ENCODE measurements at places on chromosomes 7 and 10.

- DNase-seq: no peak
Observed at GRCh38 chr7:116271963-116272886, 61.9 kb downstream of the TES start.

- no peak for DNase-seq
Observed at GRCh38 chr7:31475368-31475767, 38.5 kb upstream of the ITPRID1 start.

DNA sequence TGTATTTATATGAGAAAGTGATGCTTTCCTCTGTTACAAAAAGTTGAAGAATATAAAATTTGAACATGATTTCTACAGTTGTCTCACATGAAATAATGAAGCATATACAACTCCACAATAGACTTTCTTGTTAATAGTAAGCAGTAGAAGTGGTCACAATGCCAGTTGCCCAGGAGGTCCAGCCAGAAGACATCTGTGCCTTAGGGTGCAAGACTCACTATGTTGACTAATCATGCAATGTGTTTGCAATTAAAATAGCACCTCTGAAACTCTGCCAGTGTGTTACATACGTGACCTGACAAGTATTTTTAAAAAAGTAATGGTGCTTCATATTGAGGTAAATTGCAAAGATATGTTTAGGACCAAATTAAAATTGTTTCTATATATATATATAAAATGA is 547.2 kb downstream of the ETV1 start:
- DNase-seq: no peak

- DNase-seq: no peak
Observed at GRCh38 chr7:73941836-73942551, 81.0 kb downstream of the TMEM270 start.

- no peak for DNase-seq
Observed at GRCh38 chr10:98577578-98577977, 130.8 kb upstream of the HPS1 start.

DNA sequence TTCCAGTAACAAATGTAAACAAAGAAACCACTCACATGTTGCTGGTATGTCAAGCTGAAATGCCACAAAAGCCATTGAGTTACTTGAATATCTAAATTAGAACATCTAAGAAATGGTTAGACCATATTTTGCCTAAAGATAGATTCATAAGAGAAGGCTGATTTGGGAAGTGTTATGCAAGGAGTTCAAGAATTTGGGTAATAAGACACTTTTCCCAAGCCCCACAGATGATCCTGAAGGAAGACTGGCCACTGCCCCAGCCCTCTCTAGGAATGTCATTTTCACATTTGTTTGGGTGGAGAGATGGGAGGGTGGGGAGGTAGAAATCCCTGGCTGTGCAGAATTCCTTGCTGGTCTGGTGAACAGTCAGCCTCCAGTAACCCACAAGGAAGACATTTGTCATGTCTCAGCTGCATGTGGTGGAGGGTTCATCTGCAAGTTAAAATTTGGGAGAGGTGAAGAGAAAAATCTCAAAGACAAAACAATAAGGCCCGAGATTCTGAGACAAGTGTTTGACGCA is 427.2 kb upstream of the KLF6 start:
- no peak for DNase-seq

GRCh38 chr10:75146780-75147179 is 35.3 kb downstream of the SAMD8 start:
- DNase-seq: no peak

GRCh38 chr7:92108821-92109220 is 25.5 kb downstream of the CYP51A1 start:
- no peak for DNase-seq

DNA sequence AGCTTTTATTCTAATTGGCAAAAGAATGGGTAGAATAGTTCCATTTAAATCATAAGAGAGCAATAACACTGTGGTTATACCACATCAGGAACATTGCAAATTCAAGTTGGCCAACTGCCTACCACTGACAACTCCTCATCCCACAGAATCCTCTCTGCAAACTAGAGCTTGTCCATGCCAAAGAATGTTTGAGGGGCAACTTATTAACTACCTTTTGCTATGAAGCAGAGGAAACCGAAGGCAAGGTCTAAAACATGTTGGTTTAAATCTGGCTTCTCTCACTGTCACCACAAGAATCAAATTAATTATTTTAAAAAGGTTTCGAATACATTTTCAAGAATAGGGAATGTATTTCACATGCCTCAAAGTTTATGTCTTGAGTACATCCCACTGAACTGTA is 36.0 kb downstream of the RHOBTB1 start:
- DNase-seq: no peak

GRCh38 chr10:100186253-100187212 is 704 bp upstream of the ERLIN1 start:
- peak; percentile 51 for DNase-seq

- DNase-seq: no peak
Observed at GRCh38 chr10:109987452-109988211, 20.2 kb upstream of the ADD3 start.

DNA sequence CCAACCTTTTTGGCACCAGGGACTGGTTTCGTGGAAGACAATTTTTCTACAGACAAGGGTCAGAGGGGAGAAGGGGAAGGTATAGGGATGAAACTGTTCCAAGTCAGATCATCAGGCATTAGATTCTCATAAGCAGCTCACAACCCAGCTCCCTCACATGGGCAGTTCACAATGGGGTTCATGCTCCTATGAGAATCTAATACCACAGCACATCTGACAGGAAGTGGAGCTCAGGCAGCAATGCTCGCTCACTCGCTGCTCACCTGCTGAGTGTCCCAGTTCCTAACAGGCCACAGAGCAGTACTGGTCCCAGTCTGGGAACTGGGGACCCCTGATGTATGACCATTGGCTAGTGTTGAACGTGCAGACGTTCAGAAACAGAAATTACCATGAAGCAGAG is 63.7 kb downstream of the ATE1 start:
- no peak for DNase-seq

- no peak for DNase-seq
Observed at GRCh38 chr10:119818889-119819270, 53.8 kb downstream of the MCMBP start.

DNA sequence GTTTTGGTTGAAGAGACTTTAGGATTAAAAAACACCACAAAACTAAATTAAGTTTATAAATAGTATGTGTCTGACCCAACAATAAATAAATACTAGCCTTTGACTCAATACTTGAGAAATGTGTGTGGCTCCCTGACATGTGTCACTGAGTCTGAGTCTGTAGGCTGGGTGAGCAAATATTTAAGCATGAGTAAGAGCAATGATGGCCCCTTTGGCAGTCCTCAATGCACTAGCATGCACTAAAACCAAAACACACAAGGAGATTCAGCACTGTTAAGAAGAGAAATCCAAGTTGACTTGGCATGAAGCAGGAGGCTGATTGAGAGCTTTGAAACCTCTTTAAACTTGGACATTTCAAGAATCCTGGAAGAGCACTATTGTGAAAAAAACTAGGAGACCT is 37.1 kb downstream of the CCDC71L start:
- no peak for DNase-seq

DNA sequence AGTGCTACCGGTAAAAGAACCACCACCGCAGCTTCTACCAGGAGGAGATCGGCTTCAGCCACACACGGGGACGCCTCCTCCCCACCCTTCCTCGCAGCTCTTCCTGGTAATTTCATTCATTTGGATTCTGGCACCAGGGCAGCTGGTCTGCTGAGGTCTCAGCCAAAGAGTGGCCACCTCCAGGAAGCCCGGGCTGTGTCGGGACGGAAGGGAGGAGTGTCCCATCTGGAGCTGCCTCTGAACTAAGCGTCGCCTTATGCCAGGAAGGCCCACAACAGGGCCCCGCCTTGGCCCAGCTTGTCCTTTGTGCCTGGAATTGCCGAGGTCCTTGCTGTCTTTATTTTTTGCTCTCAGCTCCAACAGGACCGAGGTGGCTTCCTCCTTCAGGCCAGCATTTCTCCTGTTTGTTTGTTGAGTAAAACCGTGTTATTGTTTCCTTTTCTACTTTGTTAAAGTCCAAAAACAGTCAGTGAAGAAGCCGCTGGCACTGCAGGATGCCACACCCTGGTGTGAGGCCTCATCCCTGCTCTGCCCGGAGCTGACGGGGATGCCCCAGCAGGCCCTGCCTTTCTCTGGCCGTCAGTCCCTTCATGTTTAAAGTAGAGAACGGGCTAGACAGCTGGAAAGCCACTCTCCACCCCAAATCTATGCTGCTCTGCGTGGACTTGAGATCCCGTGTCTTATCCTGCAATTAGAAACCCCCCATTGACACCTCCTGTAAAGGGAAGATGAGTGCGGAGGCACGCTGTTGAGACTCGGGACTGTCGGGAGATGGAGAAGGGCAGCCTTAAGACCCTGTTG is 24.5 kb upstream of the TTYH3 start:
- DNase-seq: no peak

- no peak for DNase-seq
Observed at GRCh38 chr10:78434886-78435285, 401.2 kb downstream of the RPS24 start.

DNA sequence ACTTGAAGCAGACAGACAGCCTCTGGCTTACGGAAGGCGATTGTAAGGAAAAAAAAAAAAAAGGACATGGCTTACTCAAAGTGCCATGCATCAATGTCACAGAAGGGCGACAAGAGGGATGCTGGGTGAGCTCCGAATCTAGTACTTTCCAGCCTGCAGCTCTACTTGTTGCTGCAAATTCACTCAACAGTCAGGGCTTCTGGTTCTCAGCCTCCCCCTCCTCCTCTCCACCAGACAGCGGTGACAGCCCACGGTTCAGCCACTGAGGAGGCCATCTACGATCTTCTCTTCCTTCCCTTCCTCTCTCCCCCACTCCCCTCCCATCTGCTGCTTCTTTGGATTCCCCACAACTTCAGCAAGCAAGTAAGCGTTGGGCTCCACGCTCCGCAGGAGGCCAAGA is 63.5 kb downstream of the PRKAG2 start:
- DNase-seq: no peak

DNA sequence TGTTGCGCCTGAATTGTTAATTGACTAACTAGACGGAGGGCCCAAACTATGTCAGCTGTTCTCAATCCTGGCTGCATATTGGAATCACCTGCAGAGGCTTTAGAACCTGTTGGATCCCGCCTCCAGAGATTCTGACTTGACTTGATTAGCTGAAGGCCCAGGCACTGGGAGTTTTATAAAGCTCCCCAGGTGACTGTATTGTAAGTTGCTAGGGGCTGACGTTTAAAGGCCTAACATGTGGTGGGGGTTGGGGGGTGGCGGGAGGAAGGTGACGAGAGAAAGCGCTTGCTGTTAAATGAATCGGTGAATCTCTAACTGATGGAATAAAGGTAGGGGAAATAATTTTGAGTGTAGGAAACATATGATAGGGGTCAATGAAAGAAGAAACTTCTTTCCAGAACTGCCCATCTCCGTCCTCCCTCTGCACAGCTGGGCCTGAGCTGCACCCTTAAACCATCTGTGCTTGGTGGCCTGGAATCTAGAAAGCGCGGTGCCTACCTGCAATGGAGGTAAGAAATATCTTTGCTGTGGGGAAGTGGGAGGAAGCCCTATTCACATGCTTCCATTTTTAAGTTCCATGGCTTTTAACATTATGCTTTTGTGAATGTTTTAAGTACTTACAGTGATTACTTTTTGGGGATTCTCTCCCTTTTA is 225.0 kb upstream of the FAM3C start:
- DNase-seq: no peak

- DNase-seq: no peak
Observed at GRCh38 chr7:71544816-71545215, 412.9 kb downstream of the GALNT17 start.

- DNase-seq: no peak
Observed at GRCh38 chr10:127067542-127068194, 128.7 kb downstream of the INSYN2A start.

DNA sequence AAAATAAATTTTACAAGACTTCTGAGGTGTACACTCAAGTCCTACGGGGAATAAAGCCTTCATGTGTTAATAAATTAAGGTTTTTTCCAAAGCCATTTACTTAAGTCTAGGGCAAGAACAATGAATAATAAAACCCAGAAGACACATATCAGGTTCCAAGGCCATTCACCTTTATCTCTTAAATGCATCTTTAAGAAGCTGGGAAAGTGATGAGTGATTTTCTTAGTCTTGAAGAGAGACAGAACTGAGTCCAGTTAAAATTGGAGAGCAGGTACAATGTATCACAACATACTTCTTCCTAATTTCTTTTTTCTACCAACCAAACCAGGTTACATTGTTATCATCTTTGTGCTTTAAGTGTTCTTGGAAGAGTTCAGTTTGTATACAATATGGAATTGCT is 189.5 kb downstream of the RAPGEF5 start:
- DNase-seq: no peak

DNA sequence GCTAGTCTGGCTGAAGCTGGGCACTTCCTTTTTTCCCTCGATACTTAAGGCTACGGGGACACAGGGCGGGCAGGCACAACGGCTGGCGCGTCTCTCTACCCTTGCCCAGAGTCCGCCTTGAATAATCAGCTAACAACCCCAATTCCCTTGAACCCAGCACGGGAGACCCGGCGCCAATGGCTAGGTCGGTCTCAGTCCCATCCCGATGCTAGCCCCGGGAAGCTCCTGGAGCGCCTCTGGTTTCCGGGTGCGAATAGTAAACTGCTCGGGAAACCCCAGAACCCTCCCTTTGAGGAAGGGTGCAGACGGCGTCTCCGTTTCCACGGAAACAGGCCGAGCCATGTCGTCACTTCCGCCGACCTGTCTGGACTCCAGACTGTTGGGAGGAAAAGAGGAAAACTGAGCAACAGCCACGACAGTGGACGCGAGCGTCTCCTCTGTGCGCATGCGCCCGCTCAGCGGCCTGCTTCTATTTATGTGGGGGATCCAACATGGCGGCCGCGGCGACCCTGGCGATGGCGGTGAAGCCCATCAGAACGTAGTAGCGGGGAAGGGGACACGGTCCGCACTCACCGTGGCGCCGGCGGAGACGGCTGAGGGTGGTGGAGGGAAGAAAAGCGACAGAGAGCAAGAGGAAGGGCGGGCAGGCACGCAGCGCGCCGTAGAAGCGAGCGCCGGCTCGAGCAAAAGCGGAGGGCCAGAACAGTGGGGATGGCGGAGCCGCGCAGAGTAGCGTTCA is at the start of gene UBN2:
Gene UBN2 (plus strand): TSS at position 464 of the 739 bp plus-strand sequence. CDS start 248 bp downstream, at position 712.
- peak; percentile 97 for DNase-seq

DNA sequence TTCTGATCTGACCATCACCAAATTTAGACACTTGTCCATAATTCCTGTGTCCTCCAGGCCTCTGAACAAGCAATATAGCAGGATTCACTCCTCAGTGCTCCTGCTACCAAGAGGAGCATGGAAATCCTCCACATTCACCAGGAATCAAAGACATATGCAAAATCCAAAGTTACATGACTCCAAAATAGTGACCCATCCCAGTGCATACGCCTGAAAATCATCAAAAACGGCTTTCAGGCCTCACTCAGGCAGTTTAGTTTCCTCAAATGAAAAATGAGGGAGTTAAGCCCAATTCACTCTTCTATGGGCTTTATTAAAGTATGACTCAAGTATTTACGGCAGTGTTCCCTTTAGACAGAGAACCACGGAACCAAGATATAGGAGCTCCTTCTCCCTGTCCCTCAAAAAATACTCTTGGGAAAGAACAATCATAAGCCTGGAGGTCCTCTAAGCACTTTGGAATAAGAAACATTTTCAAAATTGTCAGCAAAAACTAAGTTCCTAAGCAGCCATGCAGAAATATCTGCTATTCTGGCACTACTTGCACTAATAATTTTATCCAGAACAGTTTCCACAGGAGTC is 240.7 kb downstream of the PARD3 start:
- DNase-seq: no peak

Measured in stimulated activated CD4-positive, alpha-beta T cell treated with anti-CD3 and anti-CD28 coated beads, Interleukin-15, amount 100 ng/mL, for 24 hours (primary cell).